ENCODE measurements at places on chromosomes 7 and 10.

DNA sequence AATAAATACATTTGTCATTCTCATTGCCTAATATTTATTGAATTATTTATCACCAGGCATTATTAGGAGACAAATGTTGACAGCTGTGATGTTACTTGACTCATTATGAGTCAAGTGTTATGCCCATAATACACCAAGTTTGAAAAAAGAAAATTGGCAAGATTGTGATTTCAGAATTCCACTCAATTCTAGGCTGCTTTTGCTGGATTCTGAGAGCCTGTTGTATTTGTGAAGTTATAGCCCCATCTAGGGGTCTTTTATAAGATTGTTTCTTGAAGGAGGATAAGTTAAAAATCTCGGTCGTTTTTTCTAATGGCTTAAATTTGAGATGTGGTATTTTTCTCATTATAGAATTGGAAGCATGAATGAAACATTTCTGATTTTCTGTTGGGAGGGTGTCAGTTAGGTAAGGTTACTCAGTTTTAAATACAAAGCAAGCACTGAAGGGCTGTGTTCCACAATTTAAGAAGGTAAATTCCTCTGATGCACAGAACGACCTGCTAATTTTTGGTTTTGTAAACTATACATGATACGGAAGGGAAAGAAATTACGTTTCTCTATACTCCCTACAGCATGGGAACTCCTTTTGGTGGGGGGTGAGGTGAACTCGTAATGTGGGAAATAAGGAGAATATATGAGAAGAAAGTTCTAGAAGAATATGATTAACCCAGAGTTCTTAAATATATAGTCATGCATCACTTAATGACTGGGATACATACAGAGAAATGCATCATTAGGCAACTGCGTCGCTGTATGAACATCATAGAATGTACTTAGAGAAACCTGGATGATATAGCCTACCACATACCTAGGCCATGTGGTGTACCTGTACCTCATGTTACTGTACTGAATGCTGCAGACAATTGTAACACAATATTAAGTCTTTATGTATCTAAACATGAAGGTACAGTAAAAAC lies 2.6 kb downstream of the STK31 start:
- DNase-seq, result no peak

DNA sequence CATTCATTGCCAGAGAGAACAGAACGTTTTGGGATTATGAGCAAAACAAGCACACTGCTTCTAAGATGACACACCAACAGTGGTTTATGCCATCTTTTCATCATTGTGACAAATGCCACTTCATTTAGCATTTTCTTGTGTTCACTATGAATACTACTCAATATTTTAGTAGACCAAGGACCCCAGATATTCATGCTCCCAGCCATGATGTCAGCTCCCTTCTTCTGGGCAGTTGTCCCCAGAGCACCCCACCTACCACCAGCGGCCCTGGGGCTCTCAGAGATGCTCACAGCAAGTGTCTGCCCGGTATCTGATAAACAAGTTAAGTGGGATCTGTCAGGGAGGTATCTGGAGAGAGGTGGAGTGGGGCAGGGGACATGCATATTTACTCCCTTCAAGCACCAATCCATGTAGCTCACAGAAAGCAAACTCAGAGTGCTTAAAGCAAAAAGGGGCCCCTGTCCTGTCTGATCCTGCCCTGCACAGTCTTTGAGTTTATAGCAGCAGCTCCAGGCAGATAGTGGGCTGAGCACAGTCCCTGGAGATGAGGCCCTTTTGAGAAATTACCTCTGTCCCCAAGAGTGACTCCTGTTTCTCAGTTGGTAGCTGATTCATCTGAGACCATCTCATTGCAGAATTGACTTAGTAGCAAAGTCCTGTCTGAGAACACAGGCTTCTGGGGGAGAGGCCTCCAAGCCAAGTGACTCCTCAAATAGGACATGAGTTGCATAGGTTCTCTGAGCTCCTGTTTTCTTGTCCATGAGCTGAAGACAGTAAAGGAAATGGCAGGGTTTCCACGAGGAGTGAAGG lies 281.8 kb upstream of the KLF6 start:
- no peak for DNase-seq

- no peak for DNase-seq
Observed at GRCh38 chr7:87712571-87712970, 84.4 kb downstream of the RUNDC3B start.

DNA sequence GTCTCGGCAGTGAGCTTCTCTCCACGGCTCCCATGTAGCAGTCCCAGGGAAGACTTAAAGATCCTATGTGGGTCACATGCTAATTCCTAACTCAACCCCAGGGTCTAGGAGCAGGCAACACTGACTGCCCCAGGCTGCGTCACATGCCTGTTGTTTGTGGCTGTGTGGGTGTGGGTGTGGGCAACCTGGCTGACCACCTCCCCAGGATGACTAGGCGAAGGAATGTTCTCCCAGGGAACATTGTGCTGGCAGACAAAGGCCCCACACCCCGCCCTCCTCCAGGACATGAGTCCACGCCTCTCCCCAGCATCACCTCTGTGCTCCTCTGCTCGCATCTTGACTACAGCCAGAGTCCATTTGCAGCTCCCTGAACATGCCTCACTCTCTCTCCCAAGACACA lies 30.3 kb downstream of the SLC29A3 start:
- DNase-seq, result no peak

DNA sequence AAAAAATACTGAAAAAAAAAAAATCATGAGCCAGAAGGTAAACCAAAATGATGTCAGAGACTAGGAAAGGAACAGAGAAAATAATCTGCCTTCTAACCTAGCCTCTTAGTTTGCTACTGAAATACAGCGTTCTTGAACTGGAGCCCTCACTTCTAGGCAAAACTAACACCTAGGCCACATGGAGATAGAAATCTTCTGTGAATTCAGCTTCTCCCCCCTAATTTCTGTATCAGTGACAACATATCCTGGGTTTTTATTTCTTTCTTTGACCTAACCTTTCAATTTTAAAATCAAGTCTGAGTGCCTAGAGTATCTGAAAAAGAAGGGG lies 100.1 kb upstream of the GLCCI1 start:
- DNase-seq, result no peak

DNA sequence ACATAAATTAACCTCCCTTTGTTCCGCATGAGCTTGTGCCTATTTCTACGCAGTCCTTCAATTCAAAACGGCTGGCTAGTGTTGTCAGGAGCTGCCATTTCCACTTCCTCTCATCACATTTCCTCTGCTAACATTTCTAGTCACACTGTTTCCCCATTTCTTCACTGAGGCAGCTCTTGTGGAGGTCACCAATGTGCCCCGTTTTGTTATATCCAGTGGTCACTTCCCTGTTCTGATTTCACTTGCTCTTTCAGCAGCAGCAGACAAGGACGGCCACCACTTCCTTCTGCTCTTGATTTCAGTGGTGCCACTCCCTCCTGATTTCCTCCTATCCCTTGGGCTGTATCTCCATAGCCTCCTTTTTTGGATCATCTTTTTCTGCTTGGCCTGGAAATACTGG lies 64.8 kb upstream of the SEC61G start:
- no peak for DNase-seq

DNA sequence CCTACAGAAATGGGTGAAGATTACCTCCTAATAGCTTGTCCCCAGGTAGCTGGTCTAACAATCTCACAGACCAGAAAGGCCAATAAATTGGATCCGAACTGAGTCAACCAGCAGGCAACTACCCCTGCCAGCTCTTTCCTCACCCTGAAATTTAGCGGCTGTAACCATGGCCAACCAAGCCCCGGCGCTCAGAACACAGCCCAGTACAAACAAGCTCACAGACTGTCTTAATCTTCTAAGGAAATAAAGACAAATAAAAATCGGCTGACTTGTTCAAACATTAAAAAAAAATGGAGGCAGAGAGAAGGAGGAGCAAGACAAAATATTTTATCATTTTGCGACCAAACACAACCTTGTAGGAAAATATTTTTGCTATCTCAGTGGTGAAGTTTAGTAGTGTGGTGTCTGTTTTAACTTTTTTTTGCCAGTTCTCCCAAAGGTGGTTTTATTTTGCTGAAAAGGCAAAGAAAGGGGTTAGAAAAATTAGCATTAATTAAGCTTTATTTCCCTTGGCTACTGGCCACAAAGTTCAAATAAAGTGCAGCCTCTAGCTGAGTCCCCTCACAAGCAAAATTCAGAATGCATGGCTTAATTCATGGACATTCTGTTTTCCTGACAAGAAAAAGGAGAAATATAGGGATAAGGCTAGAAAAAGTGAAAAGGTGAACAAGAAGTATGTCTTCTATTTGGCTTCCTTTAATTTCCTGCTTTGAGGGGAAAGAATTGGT lies 313.0 kb upstream of the NPVF start:
- DNase-seq, result no peak

- no peak for DNase-seq
Observed at GRCh38 chr10:66627156-66627555, 298.7 kb upstream of the LRRTM3 start.

GRCh38 chr7:80588591-80588990 lies 49.9 kb upstream of the CD36 start:
- DNase-seq, result no peak

- DNase-seq, result no peak
Observed at GRCh38 chr10:92810934-92811532, 37.3 kb upstream of the EXOC6 start.

DNA sequence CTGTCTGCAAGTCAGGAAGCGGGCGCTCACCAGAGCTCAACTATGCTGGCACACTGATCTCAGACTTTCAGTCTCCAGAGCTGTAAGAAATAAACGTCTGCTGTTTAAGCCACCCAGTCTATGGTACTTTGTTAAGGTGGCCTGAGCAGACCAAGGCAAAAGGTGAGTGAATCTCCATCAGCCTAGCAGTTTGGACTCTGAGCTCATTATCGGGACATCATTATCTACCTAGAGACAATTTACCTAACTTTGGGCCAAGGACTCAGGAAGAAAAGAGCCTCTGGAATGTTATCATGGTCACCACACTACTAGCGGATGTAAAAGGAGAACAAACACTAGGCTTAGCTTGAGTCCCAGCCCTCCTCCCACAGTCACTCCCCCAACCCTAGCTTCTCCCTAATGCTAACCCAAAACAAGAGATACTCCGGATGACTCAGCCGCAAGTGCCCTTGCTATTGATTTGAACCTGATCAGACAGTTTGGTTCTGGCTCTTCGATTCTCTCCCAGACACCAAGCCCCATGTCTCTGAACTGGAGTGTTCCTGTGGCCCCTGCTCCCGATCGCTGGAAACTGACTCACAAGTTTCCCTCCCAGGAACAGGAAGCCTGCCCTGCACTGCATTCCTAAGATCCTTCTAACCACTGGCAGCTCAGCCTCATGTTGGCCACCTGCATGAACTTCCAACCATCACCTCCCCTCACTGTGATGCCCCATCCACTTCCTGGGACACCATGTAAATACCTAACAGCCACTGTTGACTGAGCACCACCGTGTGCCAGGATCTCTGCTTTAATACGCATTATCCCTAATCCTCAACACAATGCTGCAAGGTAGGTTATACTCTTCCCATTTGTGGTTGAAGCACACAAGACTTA lies 34.5 kb downstream of the CREB3L2 start:
- no peak for DNase-seq

DNA sequence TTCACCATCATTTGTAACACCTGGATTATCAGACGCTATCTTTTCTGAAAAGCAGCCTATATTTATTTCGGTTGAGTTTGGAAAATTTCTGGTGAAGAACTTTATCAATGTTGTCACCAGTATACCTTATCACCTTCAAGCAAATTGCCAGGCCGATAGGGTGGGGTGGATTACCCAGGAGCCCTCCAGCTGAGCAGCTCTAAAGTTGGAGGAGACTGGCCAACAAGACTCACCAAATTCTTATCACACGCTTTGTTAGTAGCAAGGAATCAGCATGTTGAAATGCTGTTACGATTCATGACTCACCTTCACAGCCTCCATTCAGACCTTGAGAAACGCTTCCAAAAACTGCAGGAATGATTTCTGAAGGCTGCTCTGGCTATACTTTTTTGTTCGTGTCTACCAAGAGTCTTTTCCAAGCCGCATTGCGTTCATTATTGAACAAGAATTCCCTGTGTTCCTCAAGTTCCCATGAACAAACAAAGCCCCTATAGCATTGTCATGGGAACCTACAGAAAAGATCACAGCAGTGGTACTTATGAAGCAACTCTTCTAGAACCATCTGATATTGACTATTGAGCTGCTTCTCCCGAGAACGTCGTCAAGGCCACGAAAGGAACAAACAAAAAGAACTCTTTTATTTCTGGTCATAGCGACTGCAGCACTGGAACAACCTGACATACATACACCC lies 291.4 kb downstream of the SFMBT2 start:
- no peak for DNase-seq

GRCh38 chr7:3649678-3650440 lies 348.8 kb downstream of the SDK1 start:
- DNase-seq, result no peak

- DNase-seq, result no peak
Observed at GRCh38 chr10:126893841-126894240, 11.4 kb upstream of the DOCK1 start.

DNA sequence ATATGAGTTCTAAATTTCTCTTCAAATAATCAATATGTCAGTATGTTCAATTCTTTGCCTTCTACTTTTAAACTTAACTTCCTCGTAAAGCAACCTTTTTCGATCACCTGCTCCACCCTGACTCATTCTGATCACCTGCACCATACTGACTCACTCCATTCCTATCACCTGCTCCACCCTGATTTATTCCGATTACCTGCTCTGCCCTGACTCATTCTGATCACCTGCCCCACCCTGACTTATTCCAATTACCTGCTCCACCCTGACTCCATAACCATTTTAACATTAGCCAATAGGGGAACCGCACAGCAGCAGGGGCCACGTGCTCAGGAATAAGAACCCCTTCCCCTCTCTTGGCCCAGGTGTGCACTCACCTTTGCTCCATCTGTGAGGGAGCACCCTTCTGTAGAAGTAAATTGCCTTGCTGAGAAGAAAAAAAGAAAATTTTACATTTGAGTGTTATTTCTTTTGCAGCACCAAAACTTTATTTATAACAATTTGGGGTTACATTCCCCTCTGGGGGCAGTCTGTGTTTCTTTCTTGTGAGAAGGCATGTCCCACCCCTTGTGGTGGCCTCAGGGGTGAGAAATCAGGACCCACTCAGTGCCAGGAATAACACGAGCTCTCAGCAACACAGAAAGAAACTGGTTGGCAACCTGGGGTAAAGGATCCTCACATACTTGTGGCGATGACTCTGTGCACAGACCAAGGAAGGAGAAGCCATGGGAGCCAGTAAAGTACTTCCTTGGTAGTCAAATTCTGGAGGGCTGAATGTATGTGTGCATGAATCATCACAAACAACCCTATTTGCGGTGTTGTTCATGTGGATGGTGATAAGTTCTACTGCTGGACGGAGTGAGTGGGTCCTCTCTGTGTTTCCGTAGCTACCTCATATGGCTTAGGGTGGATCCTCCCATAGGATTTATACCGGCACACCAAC lies 29.4 kb upstream of the PPP1R9A start:
- no peak for DNase-seq

Data from activated gamma-delta T cell (primary cell).